ENCODE measurements at places on chromosomes 3 and 15.

- DNase-seq = no peak
These were observed 138.4 kb downstream of the RSRC1 start for GRCh38 chr3:158248261-158248660.

- DNase-seq = no peak
These were observed 56.9 kb upstream of the C3orf49 start for GRCh38 chr3:63762180-63762579.

GRCh38 chr3:18529631-18530030, 104.5 kb upstream of the SATB1 start:
- no peak for DNase-seq

DNA sequence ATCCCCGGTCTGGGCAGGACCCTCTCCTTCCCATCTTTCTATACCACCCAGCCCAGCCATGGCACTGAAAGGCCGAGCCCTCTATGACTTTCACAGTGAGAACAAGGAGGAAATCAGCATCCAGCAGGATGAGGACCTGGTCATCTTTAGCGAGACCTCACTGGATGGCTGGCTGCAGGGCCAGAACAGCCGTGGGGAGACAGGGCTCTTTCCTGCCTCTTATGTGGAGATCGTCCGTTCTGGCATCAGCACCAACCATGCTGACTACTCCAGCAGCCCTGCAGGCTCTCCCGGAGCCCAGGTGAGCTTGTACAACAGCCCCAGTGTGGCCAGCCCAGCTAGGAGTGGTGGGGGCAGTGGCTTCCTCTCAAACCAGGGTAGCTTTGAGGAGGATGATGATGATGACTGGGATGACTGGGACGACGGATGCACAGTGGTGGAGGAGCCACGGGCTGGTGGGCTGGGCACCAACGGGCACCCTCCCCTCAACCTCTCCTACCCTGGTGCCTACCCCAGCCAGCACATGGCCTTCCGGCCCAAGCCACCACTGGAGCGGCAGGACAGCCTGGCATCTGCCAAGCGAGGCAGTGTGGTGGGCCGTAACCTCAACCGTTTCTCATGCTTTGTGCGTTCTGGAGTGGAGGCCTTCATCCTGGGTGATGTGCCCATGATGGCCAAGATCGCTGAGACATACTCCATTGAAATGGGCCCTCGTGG, 1.5 kb downstream of the SNX33 start:
- DNase-seq = no peak

DNA sequence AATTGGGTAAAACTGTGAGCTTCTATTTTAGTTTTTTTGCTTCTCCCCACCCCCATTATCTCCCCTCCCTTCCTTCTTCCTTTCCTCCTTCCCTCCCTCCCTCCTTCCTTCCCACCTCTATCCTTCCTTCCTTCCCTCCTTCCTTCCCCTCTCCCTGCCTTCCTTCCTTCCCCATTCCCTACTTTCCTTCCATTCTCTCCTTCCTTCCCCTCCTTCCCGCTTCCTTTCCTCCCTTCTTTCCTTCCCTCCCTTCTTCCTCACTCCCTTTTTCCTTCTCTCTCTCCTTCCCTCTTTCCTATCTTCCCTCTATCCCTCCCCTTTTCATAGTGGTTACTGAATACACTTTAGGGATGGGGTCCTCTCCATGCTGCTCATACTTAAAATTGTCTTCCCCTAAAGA, 40.4 kb upstream of the C3orf22 start:
- DNase-seq = no peak

DNA sequence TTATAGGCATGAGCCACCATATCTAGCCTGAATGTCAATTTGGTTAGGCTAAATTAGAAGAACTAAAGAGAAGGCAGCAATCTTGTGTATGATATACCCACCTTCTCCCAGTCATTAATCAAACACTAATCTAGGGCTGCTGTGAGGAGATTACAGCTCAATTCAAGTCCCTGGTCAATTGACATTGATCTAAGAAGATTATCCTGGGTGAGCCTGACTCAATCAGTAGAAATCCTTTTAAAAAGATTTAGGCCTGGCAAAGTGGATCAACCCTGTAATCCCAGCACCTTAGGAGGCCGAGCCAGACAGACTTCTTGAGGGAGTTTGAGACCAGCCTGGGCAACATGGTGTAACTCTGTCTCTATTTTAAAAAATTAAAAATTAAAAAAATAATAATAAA, 2.5 kb upstream of the DNAH12 start:
- no peak for DNase-seq

GRCh38 chr15:70479785-70480184, 283.6 kb downstream of the UACA start:
- DNase-seq = no peak

GRCh38 chr3:156635034-156635433, 39.4 kb upstream of the TIPARP start:
- DNase-seq = no peak

GRCh38 chr3:192259661-192260060, 467.7 kb downstream of the FGF12 start:
- no peak for DNase-seq
